Posterior cingulate gyrus (tissue), 11 donors: ENCODE measurements at places on chromosomes 4 and X.

DNA sequence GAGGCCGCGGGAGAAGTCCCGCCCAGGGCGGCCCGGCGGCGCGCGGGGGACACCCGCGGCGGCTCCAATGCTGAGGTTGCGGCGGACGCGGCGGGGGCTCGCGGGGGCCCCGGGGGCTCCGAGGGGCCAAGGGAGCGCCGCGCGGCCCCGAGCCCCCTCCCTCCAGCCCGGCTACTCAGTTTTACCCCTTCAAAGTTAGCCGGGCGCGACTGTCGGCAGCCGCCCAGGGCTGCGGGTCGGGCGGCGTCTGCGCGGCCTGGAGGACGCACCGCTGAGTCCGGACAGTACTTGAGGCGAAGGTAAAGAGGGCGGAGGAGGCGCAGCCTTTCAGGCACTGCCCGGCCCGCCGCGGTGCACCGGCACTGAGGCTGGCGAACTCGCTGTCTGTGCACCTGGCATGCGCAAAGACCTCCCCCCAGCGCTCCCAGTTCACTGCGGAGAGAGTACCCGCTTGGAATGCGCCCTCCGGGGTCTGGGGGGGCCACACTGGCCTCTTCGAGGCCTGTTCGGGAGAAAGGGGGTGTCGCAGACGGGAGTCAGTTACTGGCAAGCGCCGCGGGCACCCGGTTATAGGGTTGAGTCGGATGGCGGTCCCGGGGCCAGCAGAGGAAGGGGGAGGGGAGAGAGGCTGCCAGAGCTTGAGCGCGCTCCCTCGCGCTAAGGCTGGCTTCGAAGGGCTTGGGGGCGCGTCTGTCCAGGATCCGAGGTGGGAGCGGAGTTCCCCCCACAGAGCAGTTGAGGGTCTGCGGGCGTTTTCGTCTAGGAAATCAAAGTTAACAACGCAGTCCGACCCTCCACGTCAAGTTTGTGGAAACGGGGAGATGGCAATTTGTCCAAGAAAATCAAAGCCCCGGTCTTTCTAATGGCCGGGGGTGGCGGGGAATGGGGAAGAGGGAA, 1.1 kb downstream of the PCDH19 start:
- DNase-seq = no peak

DNA sequence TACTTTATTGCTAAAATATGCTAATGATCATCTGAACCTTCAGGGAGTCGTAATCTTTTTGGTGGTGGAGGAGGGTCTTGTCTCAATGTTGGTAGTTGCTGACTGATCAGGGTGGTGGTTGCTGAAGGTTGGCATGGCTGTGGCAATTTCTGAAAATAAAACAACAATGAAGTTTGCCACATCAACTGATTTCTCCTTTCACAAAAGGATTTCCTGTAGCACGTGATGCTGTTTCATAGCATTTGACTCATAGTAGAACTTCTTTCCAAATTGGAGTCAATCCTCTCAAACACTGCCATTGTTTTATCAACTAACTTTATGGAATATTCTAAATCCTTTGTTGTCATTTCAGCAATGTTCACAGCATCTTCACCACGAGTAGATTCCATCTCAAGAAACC, 19.3 kb downstream of the DDIT4L start:
- DNase-seq = no peak

- no peak for DNase-seq
Measured at GRCh38 chrX:23637187-23637586, 30.1 kb upstream of the PRDX4 start.

DNA sequence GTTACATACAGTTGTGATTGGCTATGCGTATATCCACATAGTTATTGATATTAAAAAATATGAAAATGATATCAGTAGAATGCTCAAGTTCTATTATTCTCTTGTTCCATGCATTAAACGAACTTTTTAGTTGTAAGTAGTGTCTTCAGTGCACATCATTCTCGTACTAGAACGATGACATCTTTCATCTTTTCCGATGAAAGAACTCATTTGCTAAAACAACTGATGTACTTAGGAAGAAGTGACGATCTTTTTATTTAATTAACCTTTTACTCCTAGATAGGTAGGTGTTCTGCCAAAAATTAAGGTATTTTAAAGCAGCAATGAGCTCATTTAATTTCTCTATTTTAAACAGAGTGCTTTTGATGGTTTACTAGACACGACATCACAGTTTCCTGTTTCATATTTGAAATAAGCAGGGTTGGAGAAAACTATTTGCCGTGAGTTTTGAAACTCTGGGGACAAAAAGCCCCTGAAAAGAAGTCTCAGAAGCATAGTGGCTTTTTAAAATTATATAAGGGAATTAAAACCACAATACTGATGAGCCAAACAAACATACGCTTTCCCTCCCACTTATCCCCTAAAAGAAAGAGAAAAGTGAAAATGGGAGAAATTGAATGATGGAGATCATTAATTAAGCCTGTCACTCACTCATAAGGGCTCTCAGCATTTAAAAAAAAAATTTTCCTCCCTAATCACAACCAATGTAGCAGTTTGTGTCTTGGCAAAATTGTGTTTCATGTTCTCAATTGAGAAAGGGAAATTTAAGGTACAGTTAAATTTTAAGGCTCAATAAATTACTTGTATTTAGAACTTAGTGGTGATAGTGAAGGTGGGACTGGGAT, 25.6 kb downstream of the SPRY1 start:
- DNase-seq = no peak

GRCh38 chr4:88040707-88041106, 33.3 kb downstream of the PKD2 start:
- no peak for DNase-seq

GRCh38 chr4:106979476-106979875, 56.6 kb downstream of the DKK2 start:
- no peak for DNase-seq

DNA sequence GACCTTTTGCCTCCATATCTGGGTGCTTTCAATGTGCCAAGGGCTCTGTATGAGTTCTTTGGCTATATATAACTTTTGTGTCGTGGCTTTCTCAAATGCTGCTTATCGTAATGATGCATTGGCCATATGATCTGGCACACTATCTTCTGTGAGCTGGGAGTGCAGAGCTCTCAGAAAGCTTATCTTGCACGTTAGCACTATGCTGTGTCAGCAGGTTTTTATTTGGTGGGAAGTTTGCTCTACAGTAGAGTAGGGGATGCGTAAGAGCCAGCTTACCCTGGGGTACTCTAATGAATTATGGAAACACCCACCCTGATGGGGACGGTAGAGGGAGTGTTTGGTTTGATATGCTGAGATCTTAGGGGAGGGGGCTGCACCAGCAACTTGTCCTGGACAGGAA, 119.6 kb downstream of the FAAH2 start:
- no peak for DNase-seq

DNA sequence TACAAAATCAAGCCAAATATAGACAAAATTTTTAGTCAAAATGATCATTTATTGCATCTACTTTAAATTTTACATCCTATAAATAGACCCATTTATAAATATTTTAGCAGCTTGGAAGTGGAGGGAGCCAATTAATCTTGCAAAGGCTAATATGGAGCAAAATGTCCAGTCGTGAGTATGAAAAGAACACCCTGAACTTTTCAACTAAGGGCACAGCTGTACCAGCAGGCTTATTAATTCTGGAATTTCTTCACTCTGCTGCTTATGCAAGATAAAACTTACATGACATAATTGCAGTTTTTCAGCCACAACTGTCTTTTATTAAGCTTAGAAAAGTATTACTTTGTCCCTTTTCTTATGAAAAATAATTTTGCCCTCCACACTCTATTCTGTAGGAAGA, 22.9 kb upstream of the USP53 start:
- DNase-seq = no peak

- DNase-seq = no peak
Measured at GRCh38 chrX:16199343-16199742, 32.1 kb downstream of the MAGEB17 start.

GRCh38 chr4:105894660-105895582, at the start of gene NPNT:
Gene NPNT, plus strand, starts transcription at chr4:105895471. Its CDS starts 182 bp downstream, at chr4:105895653.
- DNase-seq = no peak

GRCh38 chr4:82606622-82607021, 44.8 kb upstream of the TMEM150C start:
- no peak for DNase-seq

DNA sequence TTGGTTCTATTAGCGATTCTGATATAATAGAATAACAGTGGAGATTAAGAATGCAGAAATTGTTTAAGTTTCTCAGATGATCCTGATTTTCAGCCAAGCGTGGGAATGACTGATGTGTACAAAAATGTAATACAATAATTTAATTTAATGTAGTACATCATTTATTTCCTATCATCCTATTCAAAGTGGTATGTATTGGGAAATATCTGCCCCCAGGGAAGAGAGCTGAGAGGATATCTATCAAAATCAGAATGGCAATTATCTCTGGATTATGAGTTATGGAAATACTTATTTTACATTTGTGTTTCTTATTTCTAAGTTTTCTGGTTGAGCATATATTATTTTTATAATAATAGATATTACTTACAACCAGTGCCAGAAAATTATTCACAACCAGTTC, 3.9 kb downstream of the FABP2 start:
- no peak for DNase-seq

DNA sequence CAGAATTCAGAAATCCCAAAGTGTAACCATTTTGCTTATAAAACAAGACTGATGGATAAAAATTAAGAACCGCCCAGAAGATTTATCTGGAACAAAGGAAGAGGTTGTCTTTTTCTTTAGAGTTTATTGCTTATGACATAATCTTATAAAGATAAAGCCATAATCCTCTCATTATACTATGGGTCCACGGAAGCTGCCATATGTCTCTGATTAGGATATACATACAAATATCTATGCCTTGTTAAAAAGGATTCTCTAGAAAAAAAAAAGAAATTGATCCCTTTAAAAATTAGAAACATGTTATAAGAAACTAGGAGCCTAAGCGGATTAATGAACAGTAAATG, 70.5 kb downstream of the RELL1 start:
- DNase-seq = no peak

DNA sequence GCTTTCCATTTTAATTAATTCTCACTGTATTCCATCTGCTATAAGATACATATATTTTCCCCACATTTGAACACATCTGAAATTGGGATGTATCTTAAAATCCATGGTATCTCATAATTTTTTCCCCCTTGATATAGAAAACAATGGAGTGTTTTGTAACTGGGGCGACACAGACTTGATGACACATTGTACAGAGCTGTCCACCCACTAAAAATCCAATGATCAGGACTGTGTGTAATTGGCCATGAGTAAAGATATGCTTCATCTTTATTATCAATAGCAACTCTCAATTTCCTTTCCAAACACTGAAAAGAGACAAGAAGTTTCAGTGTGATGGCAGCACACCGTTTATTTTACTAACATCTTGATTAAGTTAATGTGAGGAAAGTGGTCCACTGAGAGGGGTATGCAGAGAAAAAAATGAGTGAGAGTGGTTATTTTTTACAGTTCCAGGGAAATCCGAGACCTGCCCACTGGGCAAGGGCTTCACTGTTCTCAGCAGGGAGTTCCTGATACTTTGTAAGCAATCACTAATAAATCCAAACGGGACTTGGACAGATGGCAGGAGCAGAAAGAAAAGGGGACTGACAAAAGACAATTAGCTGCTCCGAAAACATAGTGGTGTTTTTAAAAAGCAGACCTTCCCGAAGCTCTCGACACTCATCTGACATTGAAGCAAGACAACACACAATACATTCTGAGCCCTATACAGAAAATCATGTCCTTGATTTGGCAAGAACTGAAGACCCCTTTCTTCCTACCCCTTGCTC, 149.4 kb downstream of the TSPAN5 start:
- DNase-seq = no peak

DNA sequence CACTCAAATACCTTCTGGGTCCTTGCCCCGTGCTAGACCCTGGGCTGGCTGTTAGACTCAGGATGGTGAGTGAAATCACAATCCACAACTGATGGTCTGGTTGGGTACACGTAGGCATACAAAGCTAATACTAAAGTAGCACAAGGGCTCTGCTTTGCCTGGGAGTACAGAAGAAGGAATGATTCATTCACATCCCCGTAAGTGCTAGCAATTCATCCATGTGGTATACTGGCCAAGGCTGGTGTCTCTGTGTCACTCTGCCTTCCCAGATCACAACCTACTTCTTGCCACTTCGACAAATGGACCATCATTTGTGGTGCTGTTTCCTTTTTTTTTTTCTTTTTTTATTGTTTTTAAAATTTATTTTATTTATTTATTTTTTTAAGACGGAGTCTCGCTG, 19.7 kb upstream of the RBM47 start:
- no peak for DNase-seq

GRCh38 chr4:184293552-184293951, 75.9 kb upstream of the ENPP6 start:
- no peak for DNase-seq

GRCh38 chrX:37763400-37763799, 16.5 kb upstream of the CYBB start:
- DNase-seq = no peak

DNA sequence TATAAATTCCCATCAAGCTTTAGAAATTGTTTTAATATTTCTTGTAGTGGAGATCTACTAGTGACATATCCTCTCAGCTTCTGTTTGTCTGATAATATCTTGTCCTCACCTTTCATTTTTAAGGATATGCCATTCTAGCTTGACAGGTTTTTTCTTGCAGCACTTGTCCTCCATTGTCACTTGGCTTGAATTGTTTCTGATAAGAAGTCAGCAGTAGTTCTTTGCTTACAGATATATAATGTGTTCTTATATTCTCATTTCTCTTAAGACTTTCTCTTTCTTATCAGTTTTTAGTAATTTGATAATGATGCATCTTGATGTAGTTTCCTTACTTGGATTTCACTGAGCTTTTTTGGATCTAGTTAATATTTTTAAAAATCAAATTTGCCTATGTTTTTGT, 120.6 kb upstream of the NUDT6 start:
- no peak for DNase-seq

- DNase-seq = no peak
Measured at GRCh38 chr4:19736968-19737756, 514.5 kb upstream of the SLIT2 start.

DNA sequence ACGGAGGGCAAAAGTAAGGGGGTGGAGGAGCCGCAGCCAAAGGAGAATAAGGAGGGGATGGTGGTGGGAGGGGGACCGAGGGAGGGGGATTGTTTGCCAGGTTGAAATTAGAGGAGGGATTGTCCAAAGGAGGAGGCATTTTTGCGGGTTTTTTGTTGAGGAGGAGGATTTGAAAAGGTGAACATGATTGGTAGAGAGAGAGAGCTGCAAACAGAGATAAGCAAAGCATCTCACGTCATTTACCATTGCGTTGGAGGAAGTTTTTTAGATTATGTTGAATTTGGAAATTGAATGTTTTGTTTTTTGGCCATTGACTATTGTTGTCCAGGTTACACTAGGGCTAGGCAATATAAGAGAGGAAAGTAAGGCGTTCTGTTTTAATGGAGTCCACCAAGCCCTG, 54.5 kb upstream of the ABCB7 start:
- no peak for DNase-seq
